Thymus (tissue), 14 donors: ENCODE measurements at places on chromosomes 6 and 20. TPM values are rescaled to one million over a fixed set of nuclear protein-coding genes. Genes with fewer than 3 reads are reported as not detected.
A peak's percentile ranks its signal among the peaks of the same experiment; 100 is the strongest.

The PTPRK gene
- 26.8 TPM for total RNA-seq

The TNNC2 gene
- 2.4 TPM for total RNA-seq

GRCh38 chr6:36912586-36912985 lies 26.8 kb downstream of the C6orf89 start:
- H3K4me1 ChIP-seq: peaks cover 29% of the 10 kb centered on the region
- H3K36me3 ChIP-seq: peaks cover 36% of the 10 kb centered on the region
- peak; percentile 66 for DNase-seq
- no peaks in the 10 kb centered on the region for H3K27me3 ChIP-seq
- H3K4me3 ChIP-seq: peak overlapping the region; percentile 30

The MARCKS gene
- total RNA-seq: 94.5 TPM

The MDC1 gene
- total RNA-seq: 7.6 TPM

GRCh38 chr6:155388591-155388990 lies 67.0 kb downstream of the NOX3 start:
- H3K27me3 ChIP-seq: no peaks in the 10 kb centered on the region
- no peak overlapping the region for H3K4me3 ChIP-seq
- no peaks in the 10 kb centered on the region for H3K4me1 ChIP-seq
- H3K27ac ChIP-seq: no peak overlapping the region
- no peak for DNase-seq

- no peaks in the 10 kb centered on the region for H3K27me3 ChIP-seq
- H3K4me1 ChIP-seq: no peaks in the 10 kb centered on the region
- no peak for DNase-seq
- no peaks in the 10 kb centered on the region for H3K36me3 ChIP-seq
- H3K27ac ChIP-seq: no peak overlapping the region
- no peak overlapping the region for H3K4me3 ChIP-seq
These were observed 22.3 kb upstream of the HLA-DQA2 start for GRCh38 chr6:32718879-32719278.

- no peaks in the 10 kb centered on the region for H3K36me3 ChIP-seq
- no peaks in the 10 kb centered on the region for H3K4me1 ChIP-seq
- no peak overlapping the region for H3K4me3 ChIP-seq
- H3K27me3 ChIP-seq: no peaks in the 10 kb centered on the region
- no peak overlapping the region for H3K27ac ChIP-seq
These were observed 466.5 kb upstream of the RNF217 start for GRCh38 chr6:124495665-124496190.

The FAM83C gene
- under 0.01 TPM for total RNA-seq
